ENCODE measurements at places on chromosomes 11 and 22.

DNA sequence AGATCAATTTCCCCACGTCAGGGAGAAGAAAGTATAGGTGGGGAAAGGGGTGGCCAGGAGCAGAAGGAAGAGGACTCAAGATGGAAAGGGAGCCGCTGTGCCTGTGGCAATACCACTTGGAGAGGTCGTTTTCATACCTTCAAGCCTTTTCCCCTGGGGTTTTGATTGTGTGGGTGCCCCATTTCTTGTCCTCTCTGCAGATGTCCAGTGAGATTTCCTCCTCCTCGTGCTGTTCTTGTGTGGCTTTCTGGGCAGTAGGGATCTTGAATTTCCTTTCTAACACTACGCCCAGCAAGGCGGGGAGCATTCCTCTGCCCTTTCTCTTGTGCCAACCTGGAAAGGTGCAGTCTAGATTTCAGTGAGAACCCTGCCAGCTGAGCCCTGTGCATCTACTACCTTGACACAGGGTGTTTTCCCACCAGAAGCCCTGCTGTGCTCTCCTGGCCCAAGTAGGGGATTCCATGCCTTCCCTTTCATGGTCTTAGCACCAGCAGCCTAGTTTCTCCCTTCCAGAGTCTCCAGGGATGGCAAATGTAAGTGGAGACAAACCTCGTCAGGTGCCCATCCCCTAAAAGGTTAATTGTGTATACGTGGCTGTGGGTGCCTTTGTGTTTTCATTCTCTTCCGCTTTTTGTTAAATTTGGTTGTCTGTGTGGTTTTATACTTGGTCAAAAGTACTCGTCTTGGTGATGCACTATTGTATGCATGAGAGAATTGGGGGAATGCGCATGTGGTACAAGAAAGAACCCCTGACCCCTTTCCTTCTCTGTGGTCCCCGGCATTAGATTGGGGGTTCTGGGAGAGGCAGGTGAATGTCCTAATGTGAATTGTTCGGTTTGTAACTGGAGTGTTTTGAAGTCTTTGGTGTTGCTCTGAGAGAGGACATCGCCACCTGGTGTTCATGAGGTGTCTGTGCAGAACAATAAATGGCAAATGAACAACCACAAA, 71.4 kb upstream of the MPEG1 start:
- no peak for DNase-seq

DNA sequence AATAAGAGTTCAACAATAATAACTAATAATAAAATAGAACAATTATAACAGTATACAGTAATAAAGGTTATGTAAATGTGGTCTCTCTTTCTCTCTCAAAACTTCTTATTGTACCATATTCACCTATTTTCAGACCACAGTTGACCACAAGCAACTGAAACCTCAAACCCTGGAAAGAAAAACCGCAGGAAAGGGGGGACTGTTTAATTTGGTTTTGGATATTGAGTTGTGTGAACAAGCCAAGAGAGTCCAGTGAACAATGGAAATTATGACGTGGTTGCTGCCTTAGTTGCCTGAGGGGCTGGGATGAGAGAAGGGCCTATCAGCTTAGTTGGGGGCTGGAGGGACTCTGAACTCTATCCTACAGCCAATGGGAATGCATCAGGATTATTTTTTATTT, 178.7 kb upstream of the POU2AF2 start:
- no peak for DNase-seq

DNA sequence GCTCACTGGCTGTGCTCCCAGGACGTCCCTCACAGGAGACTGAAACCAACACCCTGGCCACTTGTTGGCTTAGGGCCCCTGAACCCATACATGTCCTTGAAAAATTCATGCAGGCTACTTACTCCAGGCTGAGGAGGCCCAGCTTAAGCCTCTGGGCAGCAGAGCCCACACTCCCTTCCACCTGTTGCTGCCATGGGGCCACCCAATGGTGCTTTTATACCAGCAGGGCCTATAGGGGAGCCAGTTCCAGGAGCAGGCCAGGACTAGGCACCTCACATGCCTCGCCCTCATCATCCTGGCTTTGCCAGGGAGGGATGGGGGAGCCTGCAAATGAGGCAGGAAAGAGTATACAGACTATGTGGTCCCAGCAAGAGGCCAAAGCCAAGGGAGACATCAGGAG, 181.7 kb upstream of the NECTIN1 start:
- DNase-seq = no peak

GRCh38 chr11:105152021-105152512, 12.5 kb upstream of the CARD18 start:
- DNase-seq = no peak

DNA sequence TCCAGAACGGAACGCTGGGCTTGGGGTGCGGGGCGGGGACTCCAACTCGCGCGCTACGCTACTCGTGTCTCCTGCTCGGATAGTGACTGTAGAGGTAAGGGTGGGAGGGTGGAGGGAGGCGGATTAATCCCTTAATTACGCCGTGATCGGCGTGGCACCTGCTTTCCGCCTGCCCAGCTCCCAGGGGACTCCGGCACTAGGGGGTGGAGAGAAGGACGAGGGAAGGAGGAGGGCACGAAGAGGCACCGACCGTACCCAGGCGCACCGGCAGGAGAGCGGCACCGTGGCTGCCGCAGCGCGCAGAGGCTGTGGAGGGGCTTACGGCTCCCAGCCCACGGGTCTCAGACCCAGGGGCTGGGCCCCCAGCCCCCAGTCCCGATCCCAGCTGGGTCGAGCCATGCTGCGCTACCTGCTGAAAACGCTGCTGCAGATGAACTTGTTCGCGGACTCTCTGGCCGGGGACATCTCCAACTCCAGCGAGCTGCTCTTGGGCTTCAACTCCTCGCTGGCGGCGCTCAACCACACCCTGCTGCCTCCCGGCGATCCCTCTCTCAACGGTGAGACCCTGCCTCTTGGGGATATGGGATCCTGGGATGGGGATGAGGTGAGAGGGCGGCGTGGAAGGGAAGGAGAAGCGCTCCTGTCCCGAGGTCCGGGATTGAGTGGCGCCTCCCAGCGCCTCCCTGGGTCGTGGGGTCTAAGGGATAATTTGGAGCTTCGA, at the start of gene ROBO3:
Gene ROBO3, plus strand, starts transcription at position 252 of the 721 bp plus-strand sequence. Its CDS starts 146 bp downstream, at position 398.
- DNase-seq = no peak

- no peak for DNase-seq
These were observed 37.7 kb downstream of the DDI1 start for GRCh38 chr11:104073950-104074705.

GRCh38 chr11:103680826-103681225, 355.6 kb upstream of the DDI1 start:
- no peak for DNase-seq

- DNase-seq = no peak
These were observed 16.1 kb upstream of the RPS3 start for GRCh38 chr11:75383246-75383645.

- DNase-seq = no peak
These were observed 8.7 kb downstream of the YAP1 start for GRCh38 chr11:102118937-102119336.

DNA sequence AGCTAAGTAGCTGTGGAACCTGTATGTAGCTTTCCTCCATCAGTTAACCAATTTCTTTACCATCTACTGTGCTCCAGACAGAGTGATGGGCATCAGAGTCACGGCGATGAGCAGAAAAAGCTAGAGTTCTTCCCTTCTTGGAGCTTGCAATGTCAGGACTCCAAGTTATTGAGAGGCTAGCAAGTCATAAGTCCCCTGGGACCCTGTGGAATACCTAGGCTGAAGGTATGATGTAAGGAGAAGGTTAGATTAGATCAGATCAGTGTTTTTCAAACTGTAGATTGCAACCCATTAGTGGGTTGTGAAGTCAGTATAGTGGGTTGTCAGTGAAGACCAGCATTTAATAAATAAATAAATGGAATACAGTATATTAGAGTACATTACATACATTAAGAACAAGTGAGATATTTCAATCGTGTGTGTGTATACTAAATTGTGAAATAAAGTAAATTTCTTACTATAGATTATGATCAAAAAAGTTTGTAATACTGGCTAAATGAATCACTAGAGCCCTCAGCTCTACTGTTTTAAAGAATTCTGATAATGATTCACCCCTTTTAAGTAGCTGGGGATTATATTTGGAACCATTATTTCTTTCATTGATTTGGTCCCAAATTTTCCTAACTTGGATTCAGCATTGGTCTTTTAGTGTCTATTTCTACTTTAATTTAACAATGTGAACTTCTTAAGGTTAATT, 52.3 kb downstream of the RASSF10 start:
- DNase-seq = no peak

- DNase-seq = no peak
These were observed 40.1 kb downstream of the REXO2 start for GRCh38 chr11:114479331-114479730.

DNA sequence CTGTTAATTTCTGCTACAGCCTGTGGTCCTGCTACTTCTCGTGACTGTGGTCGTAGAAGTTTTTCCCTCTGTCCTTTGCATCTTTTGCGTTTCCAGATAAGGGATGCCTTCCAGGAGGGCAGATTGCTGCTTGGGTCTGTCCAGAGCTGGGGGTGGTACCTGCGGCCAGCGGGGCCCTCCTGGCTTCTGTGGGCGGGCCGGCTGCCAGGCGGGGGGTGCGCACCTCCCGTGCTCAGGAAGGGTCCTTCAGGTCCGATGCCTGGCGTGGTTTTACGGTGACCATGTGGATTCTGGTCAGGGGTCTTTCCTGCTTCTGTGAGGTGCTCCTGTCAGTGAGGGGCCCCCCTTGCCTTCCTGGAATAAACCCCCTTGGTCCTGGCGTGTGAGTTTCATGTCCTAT, 84.8 kb downstream of the KCNQ1 start:
- DNase-seq = no peak

DNA sequence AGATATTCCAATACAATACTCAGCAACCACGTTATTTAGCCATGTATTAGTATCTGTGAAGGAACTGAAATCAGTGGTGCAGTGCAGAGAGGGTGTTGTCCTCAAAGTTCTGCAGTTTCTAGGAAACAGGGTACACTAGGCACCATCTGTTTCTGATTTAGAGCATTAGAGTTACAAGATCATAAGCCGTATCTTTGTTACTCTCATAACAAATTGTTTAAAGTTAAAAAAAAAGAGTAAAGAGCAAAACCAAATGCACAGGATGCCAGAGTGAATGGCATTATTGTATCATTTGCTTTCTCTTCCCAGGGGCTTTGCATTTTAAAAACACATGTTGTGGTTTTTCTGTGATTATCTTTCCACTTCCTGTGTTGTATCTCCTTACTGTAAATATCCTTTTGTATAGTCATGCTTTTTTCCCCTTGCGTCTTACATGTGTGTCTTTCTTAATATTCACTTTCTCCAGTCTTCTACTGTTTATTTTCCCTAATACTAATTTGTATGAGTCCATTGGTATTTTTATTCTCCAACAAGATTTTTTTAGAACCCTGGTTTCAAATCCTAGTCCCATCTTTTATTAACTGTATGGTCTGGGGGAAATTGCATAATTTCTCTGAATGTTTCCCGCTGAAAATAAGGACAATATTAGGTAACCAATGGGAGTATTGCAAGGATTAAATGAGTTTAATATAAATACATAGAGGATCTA, 15.2 kb upstream of the NUP160 start:
- no peak for DNase-seq
